Stimulated activated CD8-positive, alpha-beta memory T cell treated with anti-CD3 and anti-CD28 coated beads, Interleukin-15, amount 100 ng/mL, for 4 hours (primary cell): ENCODE measurements at places on chromosomes 6 and 20.

GRCh38 chr6:56713254-56713672 lies 70.6 kb upstream of the DST start:
- no peak for DNase-seq

- no peak for DNase-seq
These were observed 40.6 kb downstream of the DTNBP1 start for GRCh38 chr6:15622045-15622740.

GRCh38 chr6:164243012-164243610 lies 828.6 kb downstream of the QKI start:
- no peak for DNase-seq

- no peak for DNase-seq
These were observed 3.8 kb downstream of the CABLES2 start for GRCh38 chr20:62403331-62403730.

GRCh38 chr6:89597372-89597771 lies 41.2 kb downstream of the LYRM2 start:
- no peak for DNase-seq

- no peak for DNase-seq
These were observed 107.1 kb downstream of the TMEM170B start for GRCh38 chr6:11644601-11645000.

- DNase-seq, result no peak
These were observed 508.9 kb upstream of the NOX3 start for GRCh38 chr6:155964544-155964943.

DNA sequence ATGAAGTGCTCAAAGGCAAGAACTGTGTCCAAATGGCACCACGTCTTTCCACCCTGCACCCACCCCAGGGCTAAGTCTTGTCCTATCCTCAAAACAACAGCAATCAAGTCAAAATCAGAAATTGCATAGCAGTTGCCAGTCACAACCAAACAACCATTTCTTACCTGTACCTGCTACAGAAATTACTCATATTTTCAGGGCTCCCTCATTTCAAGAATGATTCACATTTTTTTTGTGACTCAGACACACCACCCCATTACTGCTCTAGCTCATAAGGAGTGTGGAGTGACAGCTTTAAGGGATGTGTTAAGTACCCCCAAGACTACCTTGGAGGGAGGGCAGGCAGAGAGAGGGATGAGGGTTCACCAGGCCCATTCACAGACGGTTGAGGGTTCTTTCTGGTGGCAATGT lies 111.7 kb downstream of the TRERF1 start:
- no peak for DNase-seq

- DNase-seq, result no peak
These were observed 1.4 kb downstream of the GLO1 start for GRCh38 chr6:38701551-38701950.

- DNase-seq, result no peak
These were observed 42.0 kb upstream of the TMEM244 start for GRCh38 chr6:129903082-129903481.

DNA sequence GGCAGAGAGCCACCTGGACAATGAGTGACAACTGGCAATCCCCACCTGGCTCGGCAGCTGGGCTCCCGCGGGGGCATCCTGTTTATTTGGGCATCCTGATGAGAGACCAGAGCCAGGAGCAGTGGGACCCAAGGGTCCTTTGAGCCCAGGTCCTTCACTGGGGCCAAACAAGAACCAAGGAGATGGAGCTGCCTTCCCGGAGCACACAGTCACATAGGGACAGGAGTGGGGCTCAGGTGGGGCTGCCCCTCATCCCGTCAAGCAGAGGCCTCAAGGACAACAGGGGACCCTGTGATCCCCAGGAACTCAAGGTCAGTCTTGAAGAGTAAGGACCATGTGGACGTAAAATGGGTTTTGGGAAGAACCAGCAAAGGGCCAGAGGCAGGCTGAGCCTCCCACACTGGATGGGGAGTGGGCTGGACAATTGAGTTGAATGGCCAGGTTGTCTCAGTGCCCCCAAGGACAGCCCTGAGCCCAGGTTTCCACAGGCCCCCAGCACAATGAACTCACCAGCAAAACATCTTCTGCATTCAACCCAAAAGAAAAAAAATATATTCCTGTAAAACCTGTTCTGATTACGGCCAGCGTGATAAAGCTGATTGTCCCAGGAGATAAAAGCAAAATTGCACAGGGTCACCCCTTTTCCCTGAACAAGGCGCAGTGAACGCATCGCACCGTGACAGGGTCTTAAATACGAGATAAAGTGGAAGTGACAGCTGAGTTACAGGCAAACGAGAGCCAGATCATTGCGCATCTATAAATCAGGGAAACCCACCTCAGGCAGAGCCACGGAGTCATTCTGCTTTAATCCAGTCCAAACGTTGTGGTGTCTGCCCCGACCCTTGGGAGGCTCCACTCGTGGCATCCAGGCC lies 86.2 kb downstream of the ANKRD60 start:
- no peak for DNase-seq

DNA sequence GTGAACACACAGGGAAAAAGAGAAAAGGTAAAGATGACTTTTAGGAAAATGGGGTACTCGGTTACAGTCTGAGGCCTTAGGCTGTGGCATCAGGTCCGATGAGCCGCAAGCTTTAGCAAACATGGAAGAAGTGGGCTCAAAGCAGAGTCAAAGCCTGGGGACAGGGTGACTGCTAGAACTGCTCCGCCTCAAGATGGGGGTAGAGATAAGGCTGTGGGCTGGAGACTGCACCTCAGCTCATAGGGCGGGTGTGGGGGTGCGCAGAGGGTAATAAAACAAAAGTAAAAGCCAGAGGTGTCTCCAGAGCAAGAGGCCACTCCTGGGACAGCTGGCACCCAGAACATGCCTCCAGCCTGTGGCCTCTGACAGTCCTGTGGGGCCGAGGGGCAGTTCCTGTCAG lies 21.3 kb upstream of the SYNDIG1 start:
- no peak for DNase-seq

GRCh38 chr20:9617940-9618339 lies 103.5 kb downstream of the LAMP5 start:
- DNase-seq, result no peak

- no peak for DNase-seq
These were observed 118.3 kb downstream of the STXBP5 start for GRCh38 chr6:147322299-147323162.

- no peak for DNase-seq
These were observed 2.6 kb upstream of the ANKRD6 start for GRCh38 chr6:89430201-89430962.

DNA sequence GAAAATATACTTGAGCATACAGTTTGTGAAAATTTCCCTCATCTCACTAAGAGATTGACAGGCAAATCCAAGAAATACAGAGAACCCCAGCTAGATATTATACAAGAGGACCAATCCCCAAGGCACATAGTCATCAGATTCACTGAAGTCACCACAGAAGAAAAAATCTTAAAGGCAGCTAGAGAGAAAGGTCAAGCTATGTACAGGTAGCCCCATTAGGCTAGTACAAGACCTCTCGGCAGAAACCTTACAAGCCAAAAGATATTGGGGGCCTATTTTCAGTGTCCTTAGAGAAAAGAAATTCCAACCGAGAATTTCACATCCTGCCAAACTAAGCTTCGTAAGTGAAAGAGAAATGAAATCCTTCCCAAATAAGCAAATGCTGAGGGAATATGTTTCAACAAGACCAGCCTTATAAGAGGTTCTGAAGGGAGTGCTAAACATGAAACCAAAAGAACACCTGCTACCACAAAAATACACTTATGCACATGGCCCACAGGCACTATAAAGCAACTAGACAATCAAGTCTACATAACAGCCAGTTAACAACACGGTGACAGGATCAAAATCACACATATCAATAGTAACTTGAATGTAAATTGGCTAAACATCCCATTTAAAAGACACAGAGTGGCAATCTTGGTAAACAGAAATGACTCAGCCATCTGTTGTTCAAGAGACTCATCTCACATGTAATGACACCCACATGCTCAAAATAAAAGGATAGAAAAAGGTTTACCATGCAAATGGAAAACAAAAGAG lies 96.3 kb downstream of the FHL5 start:
- no peak for DNase-seq

- DNase-seq, result no peak
These were observed 522.2 kb upstream of the JAG1 start for GRCh38 chr20:11195899-11196558.

- DNase-seq, result no peak
These were observed 474.6 kb downstream of the COL12A1 start for GRCh38 chr6:74731204-74731603.

DNA sequence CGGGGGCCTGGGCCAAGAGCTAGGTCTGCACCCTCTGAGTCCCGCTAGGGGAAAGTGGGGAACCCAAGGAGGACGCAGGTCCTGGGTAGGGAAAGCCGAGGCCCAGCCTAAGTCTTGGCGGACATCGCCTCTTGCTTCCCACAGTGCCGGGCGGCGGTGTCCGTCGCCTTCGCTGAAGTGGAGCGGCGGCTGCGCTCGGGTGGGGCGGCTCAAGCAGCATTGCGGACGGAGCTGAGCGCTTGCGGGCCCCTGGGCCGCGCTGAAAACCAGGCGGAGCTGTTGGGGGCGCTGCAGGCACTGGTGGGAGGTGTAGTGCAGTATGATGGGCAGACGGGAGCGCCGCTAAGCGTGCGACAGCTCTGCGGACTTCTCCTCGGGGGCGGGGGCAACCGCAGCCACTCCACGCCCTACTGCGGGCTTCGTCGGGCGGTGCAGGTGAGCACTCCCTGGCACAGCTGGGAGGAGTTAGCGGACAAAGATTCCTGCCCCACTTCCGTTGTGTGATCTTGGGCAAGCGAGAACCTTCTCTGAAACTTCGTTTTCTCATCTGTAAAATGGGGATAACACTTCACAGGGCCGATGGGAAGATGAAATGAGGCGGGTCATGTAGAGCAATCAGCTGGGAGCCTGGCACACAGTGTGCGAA lies 4.2 kb downstream of the PRSS16 start:
- peak; percentile 19 for DNase-seq
